ENCODE measurements at places on chromosomes 13 and 19.

- no peak for DNase-seq
These were observed 56.6 kb upstream of the SPATA13 start for GRCh38 chr13:24103782-24104372.

DNA sequence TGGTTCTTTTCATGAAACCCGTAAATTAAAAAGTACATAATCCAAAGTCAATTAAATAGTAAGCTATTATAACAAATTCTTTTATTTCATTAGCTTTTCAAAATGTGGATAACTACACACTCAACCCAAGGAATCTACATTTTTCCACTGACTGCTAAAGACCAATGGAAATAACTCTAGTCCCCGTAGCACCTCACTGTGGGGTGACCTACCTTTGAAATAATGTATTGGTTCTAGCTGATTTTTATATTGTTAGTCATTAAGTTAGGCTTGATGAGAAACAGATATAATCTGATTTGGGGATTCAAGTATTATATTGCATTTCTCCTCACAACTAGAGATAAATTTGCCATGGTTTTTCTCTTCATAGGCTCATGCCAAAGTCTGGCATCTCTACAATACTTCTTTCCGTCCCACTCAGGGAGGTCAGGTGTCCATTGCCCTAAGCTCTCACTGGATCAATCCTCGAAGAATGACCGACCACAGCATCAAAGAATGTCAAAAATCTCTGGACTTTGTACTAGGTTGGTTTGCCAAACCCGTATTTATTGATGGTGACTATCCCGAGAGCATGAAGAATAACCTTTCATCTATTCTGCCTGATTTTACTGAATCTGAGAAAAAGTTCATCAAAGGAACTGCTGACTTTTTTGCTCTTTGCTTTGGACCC, 37.3 kb downstream of the KL start:
- DNase-seq = no peak

DNA sequence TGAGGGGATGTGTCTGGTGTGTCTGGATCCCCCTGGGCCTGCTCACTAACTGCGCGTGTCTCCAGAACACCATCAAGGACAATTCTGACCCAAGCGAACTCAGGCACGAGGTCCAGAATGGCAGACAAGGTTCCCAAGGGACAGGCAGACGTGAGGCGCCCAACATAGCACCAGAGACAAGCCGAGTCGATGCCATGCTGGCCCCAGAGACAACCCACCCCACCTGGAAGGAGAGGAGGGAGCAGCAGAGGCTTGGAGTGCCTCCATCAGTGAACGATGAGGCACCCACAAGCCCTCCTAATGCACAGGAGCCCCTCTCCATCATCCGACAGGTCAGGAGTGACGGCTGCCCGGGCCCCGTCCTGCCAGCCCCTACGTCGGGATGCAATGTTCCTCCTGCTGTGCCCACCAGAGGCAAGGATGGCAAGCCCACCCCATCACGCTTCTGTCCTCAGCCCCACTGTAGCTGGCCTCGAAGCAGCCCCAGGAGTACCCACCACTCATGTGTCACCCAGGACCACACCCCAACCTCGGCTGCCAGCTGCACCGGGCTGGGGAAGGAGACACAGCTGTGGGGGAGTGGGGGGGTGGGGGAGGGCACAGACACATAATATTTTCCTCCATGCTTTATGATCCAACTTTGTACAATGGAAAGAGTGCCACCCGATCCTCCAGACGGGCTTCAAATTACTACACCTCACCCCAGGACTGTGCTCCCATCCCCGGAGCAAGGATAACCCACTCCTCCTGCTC, 11.8 kb downstream of the AP3D1 start:
- DNase-seq = no peak

GRCh38 chr19:38233740-38234251, 9.8 kb upstream of the DPF1 start:
- peak; percentile 95 for DNase-seq

- peak; percentile 77 for DNase-seq
These were observed at the start of gene ZNF772 for GRCh38 chr19:57477191-57478008. Gene ZNF772 (minus strand): TSS chr19:57477566. CDS start chr19:57477309, 257 bp downstream.

DNA sequence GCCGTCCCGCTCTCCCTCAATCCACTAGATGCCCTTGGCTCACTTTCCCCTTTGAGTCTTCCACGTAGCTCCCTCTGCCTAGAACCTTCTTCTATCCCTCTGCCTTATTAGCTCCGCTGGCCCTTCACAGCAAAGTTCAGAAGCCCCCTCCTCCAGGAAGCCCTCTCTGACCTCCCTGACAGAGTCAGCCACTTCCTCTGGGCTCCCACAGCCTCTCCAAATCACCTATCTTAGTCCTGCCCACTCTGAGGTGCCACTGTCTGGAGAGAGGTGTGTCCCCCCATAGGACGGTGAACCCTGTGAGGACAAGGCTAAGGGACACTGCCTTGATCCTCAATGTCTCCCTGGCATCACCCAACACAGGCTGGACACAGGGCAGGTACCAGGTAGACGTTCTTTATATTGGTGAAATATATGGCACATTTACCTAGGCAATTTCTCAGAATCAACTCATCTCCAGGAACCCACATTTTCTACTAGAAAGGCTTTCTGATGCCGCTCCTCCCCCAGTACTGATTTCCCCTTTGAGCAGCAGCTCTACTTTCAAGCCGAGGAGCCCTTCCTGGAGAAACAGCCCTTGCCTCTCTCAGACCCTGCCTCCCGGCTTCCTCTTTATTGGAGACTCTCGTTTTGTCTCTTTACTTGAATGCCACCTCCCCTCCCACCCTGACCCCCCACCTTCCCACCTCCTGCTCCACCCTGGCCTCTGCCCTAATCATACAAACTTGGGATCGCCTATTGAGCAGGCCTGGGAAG, 3.4 kb upstream of the TGFB1 start:
- no peak for DNase-seq

DNA sequence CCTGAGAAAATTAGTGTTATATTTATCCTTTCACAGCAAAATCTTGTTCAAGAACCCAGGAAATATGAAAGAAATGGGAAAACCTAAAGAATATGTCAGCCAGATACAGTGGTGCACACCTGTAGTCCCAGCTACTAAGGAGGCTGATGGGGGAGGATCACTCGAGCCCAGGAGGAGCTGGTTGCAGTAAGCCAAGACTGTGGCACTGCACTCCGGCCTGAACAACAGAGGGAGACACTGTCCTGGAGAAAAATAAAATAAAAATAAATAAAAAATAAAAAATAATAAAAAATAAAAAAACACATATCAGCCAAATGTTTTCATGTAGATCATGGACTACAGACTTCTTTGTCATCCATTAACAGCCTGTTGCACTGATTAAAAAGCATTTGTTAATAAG, 244.8 kb upstream of the KLHL1 start:
- DNase-seq = peak; percentile 4

DNA sequence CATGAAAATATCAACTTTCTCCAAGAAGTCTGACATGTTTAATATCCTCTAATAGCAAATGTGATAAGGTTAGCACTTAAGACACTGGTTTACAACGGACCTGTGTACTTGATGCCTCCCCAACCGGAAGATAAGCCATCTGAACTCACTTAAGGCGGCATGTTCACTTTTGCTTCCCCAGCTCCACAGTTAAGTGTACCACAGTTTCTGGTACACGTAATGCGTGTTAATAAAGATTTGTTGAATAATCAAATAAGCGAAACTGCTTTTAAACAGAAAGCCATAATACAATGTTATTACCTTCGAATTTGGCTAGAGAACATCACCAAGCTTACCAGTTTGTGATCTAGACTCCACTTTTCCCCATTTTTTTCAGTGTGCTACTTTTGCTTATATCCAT, 1.4 kb upstream of the PAN3 start:
- no peak for DNase-seq

DNA sequence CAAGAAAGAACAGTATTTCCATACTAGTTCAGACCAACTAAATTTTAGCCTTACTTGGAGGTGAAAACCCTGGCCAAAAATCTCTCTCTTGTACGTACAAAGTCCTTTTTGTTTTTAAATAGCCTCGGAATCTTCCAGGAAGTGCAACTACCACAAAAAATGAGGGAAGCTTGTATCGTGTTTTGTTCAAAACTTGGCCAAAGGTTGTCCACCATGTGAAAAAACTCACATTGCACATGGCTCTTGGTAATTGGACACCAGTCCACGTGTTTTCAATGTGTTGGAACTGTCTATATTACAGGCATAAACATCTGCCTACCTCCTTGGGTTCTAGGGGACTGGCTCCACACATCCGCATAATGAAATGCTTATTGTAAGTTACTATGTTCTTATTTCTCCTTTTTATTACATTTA, 15.2 kb upstream of the STRN4 start:
- no peak for DNase-seq

GRCh38 chr19:44306283-44306682, 1.5 kb upstream of the ZNF235 start:
- no peak for DNase-seq

- peak; percentile 82 for DNase-seq
These were observed at the start of gene RUBCNL for GRCh38 chr13:46387064-46387851. Gene RUBCNL (minus strand): TSS chr13:46387252. CDS start chr13:46372475, 14,777 bp downstream.

DNA sequence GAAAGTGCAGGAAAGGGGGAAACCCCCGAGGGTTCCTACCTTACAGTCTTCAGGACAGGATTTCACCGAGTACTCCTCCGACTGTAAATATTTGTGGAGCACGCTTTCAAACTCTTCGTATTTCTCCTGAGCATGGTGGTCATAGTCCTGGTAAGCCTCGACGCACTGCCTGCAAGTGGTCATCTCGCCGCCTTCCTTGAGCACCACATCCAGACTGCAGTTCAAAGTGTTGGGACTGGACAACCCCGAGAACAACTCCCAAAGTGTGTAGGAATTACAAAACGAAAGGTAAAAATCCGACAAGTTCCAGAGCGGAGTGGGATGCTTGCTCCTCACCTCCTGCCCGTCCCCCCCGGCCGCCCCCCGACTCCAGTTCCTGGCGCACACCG, 349.7 kb downstream of the LIG4 start:
- no peak for DNase-seq

All from nephron progenitor cell (in vitro differentiated cells).